ENCODE measurements at places on chromosomes 1 and 21.
A peak's percentile ranks its signal among the peaks of the same experiment; 100 is the strongest.

GRCh38 chr1:168386949-168387586, 106.4 kb downstream of the TBX19 start:
- DNase-seq: peak; percentile 35

DNA sequence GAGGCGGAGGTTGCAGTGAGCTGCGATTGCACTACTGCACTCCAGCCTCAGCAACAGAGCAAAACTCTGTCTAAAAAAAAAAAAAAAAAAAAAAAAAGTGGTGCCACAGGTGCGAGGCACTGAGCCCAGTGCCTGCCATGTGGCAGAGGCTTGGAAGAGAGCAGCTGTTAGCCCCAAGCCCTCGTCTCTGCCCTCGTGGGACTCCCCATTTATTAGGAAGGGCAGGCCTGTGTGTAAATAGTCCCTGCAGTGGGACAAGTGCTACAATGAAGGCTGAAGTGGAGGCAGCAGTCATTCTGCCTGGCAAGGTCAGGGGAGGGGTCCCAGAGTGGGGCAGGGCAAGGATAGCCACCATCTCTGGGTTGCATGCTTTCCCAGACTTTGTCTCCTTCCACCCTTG, 6.5 kb downstream of the RPS6KA1 start:
- DNase-seq: no peak

DNA sequence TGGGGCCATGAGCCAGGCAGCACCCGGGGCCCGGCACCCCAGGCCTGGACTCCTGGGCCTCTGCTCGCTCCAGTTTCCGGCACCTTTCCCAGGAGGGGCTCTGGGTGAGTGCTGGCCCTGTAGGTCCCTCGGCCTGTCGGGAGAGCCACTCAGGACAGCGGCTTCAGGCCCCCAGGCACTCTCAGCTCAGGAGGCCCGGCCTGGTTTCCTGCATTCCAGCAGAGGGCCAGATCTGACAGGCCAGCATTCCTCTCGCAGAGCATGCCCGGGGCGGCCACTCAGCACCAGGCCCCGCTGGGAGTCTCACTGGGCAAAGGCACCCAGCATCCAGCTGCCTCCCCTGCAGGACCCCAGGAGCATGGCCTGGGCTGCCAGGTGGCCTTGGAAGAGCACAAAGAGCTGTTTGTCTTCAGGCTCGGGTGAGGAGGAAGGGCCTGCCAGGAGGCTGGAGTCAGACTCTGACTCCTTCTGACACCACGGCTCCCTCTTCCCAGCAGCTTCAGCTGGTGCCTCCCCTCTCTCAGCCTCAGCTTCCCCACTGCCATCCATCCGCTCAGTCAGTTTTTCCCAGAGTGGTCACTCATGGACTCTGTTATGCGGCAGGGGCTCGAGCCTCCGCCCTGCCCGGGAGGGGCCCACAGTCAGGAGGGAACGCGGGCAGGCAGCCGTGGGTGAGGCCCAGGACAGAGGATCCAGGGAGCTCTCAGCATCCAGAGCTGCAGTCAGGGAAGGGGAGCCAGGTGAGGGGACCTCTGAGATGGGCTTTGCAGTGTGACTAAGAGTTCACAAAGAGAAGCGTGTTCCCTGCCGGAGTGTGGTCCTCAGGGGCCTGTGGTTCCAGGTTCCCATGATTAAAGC, 51.7 kb downstream of the WNT9A start:
- no peak for DNase-seq

- DNase-seq: peak; percentile 40
Measured at GRCh38 chr1:87449348-87449963, 120.8 kb downstream of the LMO4 start.

DNA sequence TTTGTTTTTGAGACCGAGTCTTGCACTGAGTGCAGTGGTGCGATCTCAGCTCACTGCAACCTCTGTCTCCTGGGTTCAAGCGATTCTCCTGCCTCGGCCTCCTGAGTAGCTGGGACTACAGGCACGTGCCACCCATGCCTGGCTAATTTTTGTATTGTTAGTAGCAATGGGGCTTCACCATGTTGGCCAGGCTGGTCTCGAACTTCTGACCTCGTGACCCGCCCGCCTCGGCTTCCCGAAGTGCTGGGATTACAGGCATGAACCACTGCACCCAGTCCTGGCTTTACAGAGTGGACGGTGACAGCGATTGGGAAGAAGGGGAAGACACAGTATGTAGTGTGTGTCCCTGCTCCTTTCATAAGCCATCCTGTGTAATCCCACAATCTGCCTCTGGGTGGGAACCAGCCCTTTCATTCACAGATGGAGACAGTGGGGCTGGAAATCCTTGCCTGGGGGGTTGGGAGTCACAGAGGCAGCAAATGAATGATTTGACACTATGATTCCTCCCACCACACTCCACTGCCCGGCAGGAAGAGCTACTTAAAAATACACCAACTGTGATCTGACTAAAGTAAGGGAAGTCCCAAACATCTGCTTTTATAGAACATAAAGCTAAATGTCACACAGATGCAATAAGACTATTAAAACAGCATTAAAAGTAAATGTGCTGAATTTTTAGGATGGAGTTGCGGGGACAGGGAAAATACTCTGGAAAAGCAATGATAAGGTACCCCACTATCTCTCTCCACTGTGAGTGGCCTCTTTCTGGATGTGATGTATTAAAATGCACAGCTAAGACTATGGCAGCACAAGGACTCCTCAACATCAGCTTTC, 4.5 kb downstream of the PARP1 start:
- DNase-seq: no peak

- no peak for DNase-seq
Measured at GRCh38 chr1:38741341-38741740, 118.2 kb downstream of the RRAGC start.

DNA sequence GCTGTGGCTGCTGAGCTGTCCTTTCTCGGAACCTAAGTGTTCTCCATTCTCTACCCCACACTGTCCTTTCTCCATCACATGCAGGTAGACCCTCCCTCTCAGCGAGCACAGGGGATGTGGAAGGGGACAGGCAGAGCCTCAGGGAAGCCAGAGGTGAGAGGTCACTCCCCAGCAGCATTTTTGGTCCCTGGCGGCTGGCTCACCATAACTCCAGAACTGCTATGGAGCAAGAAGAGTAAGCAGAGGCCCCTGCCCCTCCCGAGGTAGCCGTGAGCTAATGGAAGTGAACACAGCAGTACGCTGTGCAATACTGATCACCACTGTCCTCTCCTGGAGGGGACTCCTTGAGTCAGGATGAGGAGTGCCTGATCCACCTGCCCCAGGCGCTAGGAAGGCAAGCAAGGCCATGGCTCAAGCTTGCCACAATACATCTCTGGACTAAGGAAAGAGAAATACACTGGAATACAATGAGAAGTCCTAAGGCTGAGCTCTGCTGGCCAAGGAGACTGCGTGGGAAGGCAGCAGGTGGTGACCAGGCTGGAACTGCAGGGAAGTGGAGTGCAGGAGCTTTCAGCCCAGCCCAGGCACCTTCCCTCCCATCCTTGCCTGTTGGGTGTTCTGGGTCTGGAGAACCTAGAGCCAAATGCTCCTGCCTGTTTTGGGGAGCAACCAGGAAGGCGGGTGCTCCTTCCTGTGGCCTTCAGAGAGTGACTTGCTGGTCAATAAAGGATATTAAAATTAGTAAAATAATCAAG, 96.2 kb downstream of the LAMC2 start:
- DNase-seq: no peak

- DNase-seq: no peak
Measured at GRCh38 chr1:41452704-41453290, 31.7 kb downstream of the EDN2 start.

- DNase-seq: no peak
Measured at GRCh38 chr1:60847855-60848582, 234.3 kb upstream of the NFIA start.

GRCh38 chr1:40599926-40600325, 65.6 kb downstream of the RIMS3 start:
- DNase-seq: no peak

- no peak for DNase-seq
Measured at GRCh38 chr1:29240400-29240837, 4.1 kb downstream of the PTPRU start.
